IPS DF 6.9 (cell line): ENCODE measurements at places on chromosomes 16 and 17.

DNA sequence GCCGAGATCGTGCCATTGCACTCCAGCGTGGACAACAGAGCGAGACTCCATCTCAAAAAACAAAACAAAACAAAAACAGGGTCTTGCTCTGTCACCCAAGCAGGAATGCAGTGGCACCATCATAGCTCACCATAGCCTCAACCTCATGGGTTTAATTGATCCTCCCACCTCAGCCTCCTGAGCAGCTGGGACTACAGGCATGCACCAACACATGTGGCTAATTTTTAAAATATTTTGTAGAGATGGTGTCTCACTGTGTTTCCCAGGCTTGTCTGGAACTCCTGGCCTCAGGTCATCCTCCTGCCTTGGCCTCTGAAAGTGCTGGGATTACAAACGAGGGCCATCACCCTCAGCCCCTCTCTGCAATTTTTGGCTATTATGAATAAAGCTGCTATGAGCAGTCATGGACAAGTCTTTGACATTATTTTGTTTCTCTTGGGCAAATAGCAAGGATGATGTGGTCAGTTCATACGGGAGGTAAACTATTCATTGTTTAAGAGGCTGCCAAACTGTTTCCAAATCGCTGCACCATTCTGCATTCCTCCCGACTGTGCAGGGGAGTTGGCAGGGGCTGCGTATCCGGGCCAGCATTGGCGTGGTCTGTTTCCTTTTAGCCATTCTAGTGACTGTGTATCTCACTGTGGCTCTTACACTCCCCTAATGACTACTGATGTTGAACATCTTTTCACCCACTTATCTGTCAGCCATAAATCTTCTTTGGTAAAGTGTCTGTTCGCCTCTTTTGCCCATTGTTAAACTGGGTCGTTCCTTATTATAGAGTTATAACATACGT lies 21.1 kb downstream of the EIF4A3 start:
- no peak for DNase-seq

- no peak for DNase-seq
These were observed 2.0 kb downstream of the HBZ start for GRCh38 chr16:154217-155030.

- no peak for DNase-seq
These were observed 25.5 kb downstream of the TMEM235 start for GRCh38 chr17:78256707-78257591.

DNA sequence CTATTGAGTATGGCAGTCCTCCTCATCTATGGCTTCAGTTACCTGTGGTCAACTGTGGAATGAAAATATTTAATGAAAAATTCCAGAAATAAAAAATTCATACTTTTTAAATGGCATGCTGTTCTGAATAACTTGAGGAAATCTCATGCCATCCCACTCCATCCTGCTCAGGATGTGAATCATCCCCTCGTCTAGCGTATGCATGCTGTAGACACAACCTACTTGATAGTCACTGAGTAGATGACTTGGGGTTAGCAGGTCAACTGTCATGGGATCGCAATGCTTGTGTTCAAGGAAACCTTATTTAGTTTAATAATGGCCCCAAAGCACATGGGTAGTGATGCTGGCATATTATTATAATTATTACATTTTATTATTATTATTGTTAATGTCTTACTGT lies 4.8 kb upstream of the VAC14 start:
- no peak for DNase-seq

DNA sequence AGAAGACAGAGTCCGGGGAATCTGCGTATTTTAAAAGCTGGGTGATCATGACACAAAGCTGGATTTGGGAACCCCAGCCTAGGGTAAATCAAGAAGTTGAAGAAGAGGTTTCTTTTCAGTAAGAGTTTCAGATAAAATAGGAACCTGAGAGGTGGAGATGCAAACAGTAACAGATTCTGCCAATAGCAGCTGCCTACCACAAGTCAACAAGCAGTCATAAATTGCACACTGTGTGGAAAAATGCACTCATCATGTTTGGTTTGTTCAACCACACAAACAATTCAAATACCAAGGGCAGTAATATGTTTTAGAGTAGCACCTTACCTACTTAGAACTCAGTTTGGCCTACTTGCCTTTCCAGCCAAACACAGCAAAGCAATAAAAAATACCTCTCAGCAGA lies 14.0 kb downstream of the MYO1D start:
- no peak for DNase-seq

- DNase-seq = no peak
These were observed 54.7 kb downstream of the CACNG5 start for GRCh38 chr17:66889480-66890230.

GRCh38 chr16:73792199-73793020 lies 504.2 kb upstream of the PSMD7 start:
- no peak for DNase-seq

GRCh38 chr16:4090351-4090851 lies 25.8 kb downstream of the ADCY9 start:
- no peak for DNase-seq

DNA sequence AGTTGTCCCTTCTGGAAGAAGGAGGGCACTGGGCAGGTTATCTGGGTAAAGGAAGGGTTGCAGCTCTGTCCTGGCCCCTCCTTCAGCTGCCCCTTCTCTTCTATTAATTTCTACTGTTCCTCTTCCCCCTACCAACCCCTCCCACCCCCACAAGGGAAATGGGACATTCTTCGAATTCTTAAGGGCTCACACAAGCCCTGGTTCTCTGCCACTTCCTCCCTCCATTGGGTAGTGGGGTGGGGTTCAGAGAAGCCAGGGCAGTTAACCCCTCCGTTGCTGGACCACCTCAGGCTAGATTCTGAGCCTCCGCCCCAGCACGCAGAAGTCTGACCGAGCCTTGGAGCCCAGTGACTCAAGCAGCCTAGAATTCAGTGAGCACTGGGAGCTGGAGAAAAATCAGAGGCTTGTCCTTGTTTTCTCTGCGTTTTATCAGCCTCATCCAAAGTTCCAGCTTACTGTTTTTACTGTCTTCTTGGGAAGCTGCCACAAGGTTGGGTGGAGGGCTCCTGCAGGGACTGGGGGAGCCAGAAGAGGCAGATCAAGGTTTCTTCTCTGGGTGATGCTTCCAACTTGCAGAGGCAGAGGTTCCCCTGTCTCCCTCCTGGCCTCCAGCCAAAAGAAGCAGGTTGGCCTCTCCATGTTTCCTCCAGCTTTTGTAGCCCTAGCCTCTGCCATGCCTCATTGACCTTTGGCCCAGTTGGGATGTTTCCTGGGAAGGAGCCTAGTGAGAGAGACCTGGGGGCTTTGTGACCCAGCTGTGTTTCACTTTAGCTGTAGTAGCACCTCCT lies 10.2 kb downstream of the LASP1 start:
- peak; percentile 82 for DNase-seq

GRCh38 chr16:48125888-48126287 lies 29.9 kb downstream of the ABCC12 start:
- no peak for DNase-seq

DNA sequence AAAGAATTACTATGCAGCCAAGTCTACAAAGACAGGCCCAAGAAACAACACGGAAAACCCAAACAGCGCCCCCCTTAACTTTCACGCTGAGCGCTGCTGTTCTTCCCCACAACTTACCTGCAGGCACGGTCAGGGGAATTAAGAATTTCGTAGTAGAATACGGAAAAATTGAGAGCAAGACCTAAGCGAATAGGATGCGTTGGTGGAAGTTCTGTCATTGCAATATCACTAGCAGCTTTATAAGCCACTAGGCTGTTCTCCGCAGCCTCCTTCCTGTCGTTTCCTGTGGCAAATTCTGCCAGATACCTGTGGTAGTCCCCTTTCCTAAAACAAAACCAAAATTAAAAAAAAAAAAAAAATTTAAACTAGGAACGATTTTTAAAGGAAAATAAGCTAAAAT lies 39.0 kb downstream of the YWHAE start:
- DNase-seq = no peak

DNA sequence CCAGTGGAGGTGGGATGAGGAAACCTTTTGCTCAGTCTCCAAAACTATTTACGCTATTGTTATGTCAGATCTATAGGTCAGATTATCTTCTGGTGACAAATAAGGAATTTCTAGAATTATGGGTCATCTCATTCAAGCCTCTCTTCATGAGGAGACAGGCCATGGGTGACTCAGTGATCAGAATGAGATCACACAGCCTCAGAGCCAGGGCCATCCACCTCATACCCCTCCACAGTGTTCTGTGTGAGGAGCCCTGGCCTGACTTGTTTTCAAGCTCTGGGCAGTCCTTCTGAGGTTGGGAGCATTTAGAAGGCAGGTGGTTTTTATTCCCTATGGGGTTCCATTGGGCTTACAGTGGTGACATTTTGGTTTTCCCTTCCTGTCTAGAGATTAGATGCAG lies 26.5 kb downstream of the YPEL2 start:
- no peak for DNase-seq

DNA sequence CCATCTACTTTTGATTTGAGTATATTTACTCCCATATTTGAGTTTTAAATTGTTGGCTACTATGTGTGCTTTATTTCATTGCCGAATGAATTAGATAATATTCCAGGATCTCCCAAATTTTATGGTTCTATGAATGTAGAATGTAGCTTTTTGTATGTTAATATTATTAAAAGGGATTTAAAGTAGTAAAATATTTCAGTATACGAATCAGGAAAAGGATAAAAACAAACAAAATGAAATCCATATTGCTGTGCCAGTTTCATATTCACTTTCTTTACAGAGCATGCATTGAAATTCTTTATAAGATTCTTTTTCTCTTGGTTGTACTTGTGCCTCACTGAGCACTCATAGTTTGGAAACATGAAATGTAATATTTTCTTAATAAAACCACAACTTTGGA lies 155.1 kb downstream of the CHD9 start:
- no peak for DNase-seq

GRCh38 chr17:69581061-69581961 lies 166.8 kb downstream of the MAP2K6 start:
- DNase-seq = no peak

DNA sequence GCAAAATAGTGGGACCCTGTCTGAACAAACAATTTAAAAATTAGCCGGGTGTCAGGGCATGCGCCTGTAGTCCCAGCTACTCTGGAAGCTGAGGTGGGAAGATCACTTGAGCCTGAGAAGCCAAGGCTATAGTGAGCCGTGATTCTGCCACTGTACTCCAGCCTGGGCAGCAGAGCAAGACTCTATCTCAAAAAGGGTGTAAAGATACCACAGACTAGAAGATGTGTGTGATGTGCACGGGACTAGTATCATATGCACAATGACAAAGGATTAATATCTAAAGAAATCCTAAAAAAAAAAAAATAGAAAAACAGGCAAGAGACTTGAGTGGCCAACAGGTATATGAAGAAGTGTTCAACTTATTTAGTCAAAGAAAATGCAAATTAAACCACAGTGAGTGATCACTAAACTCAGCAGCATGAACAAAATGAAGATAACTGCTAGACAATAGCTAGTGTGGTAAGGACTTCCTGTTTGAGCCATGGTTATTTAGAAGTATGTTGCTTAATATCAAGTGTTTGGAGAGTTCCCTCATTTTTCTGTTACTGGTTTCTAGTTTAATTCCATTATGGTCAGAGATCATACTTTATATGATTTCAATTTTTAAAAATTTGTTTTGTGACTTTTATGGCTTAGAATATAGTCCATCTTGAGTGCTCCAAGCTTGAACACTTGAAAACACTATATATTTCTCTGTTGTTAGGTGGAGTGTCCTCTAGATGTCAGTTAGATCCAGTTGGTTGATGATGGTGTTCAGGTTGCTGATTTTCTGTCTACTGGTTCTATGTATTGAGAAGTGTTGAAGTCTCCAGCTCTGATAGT lies 14.7 kb upstream of the SLX4 start:
- DNase-seq = no peak

GRCh38 chr16:80263181-80263823 lies 277.5 kb upstream of the DYNLRB2 start:
- DNase-seq = no peak

DNA sequence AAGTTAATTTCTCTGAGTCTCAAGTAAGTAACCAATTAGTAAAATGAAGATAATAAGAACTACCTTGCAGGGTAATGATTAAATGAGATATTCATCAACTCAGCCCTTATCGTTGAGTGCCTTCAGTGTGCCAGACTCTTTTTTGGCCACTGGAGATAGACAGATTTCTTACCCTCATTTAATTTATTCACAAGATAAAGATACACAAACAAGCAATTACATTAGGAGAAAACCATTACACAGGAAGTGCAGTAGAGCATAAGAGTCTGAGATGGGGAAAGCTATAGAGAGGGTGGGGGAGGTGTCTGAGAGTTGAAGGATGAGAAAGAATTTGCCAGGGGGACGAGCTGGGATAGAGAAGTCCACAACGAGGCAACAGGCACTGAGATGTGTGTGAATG lies 72.5 kb upstream of the BCAR1 start:
- DNase-seq = no peak

DNA sequence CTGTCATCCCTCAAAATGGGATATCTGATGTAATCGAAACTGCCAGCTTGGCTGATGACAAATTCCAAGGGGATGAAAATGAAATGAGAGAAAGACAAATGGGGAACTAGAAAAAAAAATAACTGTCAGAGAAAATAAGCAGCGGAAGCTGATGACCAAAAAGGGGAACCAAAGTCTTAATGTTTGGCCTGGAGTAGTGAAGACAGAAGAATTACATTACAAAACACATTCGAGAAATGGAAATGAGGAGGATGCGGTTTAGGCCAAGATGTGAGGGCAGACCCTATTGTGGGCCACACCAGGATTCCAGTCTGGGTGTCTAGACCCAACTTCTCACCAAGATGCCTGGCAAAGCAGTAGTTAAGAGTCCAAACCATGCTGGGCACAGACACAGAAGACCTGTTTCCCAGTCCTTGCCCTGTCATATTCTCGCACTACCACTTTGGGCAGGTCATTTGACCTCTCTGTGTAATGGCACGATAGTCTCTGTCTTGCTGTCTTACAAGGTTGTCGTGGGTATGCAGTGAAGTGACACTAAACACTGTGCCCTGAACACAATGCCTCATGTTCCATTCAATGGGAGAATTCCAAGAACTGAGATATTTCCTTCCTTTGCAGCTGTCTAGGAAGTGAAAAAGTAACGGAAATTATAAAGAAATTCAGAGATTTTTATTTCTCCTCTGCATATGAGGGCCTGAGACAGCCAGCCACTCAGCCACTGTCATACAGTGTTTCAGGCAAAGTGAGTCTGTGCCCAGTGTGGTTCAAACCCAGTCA lies 12.3 kb upstream of the CCL2 start:
- no peak for DNase-seq

DNA sequence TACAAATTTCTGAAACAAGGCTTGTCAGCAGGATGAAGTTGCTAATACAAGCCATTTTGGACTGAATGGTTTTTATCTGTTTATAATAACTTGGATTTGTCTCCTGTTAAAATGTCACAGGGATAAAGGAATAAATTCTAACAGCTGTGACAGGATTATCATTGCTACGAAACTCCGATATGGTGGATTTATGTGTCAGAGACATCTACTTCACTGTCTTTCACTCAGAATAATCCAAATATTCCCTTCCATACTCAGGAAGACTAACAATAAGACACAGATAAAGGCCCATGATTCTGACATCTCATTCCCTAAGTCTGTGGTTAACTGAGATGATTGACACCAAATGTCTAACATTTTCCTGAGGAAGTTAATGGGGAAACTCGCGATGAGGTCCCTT lies 529.8 kb upstream of the GOT2 start:
- DNase-seq = no peak
